Fibroblast of skin of back (primary cell): ENCODE measurements at places on chromosomes 3 and 15.

DNA sequence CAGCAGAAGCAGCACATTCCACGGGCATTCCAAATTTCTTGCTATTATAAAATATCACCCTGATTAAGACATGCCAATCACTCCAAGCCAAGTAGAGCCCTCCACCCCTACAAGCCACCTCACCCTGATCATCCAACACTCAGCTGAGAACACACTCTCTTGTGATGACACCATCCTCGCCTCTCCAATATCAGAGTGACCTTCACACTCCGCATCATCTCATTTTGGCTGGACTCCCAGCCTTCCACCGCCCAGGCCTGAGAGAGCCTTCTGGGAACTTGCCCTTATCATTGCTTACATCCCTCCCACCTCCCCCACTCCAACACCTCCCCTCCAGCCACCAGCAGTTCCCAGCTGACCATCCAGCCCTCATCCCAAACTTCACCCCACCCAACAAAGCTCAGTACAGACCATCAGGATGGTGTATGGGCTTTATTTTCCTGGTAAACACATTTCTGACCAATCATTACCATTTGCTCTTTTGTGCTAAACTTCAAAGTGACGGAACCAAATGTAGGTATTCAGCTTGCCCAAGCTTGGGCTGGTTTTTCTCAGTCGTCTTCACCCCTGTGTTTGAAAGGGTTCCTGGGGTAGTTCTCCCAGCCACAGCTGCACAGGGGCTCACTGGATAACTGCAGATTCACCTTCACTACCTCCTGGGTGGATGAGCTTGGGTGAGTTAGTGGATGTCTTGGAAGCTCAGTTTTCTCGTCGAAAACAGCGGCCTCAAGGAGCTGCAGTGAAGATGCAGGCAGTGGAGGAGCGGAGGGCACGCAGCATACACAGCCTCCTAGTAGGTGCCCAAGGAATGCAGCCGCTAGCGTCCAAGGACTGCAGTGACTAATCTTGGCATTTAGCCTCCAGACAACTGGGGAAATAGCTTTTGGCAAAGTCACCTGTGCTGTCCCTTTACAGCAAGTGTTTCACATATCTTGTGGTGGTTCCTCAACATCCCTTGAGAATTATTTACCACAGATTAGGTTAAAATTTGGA lies 115.1 kb downstream of the LIPC start:
- peak; percentile 97 for DNase-seq

DNA sequence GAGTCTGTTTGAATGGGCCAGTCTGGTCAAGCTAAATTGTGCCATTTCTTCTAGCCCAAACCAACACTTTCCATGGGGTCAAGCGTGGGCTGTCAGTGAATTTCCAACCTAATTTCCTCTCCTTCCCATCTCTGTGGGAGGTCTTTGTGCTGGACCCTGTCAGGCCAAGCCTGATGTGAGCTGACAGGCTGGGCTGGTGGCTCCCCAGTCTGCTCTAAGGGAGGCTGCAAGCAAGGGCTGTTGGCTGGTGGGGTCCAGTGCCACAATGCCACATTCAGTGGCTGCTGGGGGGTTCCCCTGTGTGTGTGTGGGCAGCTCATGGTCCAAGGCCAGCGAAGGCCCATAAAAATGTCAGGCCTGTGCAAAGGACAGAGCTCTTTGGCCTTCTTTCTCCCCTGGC lies 216.1 kb downstream of the OPA1 start:
- DNase-seq: no peak

DNA sequence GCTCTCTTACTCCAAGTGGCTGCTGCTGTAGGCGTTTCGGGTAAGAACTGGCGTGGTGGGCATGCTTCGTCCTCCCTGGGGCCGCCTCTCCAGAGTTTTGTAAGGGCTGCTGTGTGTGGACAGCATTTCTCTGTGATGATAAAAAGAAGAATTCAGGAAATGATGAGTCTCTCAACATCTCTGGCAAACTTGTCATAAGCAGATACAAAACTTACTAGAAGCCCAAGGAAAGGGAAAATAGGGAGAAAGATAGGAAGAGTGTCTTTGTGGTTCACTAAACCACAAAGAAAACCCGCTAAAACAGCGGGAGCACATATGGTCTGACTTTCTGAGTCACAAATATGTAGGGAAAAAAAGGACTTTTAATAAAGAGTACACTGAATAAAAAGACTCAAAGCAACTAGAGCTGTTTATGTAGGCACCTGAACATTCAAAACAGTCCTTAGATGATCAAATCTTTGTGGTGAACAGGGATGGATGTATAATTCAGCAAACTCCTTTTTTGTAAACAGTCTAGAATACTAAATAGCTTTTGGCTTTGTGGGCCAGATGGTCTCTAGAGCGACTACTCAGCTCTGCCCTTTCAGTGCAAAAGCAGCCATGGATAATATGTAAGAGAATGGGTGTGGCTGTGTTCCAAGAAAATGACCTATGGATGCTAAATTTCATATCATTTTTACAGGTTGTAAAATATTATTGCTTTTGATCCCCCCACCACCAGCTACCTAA lies 60.4 kb upstream of the LMOD3 start:
- DNase-seq: peak; percentile 94

GRCh38 chr3:187843654-187844053 lies 98.4 kb upstream of the BCL6 start:
- DNase-seq: no peak

DNA sequence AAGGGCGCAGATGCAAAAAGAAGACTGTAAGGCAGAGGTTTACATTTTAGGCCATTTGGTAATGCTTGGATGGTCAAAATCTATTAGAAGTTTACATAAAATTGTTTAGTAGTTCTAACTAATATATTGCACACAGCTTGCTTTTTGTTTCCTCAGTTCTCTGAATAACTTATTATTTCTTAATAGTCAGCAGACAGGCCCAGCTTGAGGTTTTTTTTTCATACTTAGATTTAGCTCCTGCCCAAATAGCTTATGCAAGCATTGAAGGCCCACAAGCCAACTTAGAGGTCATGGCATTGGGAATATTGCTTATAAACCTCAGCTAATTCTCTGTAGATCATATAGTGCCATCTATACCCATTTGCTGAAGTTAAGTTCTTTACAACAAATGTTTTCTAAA lies 172.5 kb downstream of the RAP2B start:
- DNase-seq: no peak

DNA sequence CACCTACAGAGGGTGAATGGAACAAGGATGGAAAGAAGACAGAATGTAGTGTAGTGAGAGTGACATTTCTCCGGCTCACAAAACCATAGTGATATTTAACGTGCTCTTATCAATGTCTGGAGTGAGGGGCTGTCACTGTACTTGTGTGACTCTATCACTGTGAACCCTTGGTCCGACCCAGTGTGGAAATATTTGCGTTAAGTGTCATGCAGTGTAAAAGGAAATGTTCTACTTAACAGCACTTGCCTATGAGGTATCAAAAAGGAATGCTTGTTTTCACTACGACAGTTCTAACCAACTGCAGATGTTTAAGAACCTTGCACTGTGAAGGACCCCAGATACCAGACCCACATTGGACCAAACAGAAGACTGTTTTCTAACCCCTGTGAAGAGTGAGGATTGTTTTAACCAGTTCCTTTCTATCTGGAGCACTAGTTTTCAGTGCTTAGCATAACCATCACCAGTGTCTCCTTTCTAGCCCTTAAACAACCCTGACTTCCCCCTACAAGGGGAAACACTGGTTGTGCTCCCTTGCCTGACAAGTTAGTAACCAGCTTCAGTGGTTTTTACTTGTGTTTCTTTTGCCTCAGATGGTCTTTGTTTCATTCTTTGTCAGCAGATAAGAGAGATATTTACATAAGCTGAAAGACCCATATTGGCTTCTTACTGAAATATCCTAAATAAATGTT lies 144.7 kb upstream of the ABHD17C start:
- peak; percentile 98 for DNase-seq

GRCh38 chr3:56758539-56758981 lies 43.2 kb downstream of the ARHGEF3 start:
- peak; percentile 46 for DNase-seq

DNA sequence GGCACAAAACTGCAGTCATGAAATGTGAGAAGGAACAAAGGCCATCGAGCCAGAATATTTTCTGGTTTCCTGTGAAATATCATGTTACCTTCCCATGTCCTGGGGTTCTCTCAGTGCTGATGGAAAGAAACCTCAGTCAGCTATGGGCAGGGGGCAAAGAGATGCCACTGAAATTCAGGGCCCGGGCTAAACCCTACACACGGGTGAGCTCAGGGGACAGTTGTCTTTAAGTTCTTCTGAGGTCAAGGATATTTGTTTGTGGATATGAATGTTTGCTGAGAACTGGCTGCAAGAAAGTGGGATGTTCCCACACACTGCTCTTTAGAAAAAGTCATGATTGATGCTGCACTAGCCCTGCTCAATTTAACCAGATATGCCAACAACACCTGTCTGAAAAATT lies 187.2 kb downstream of the MEX3B start:
- no peak for DNase-seq
